ENCODE measurements at places on chromosomes 13 and 19.

DNA sequence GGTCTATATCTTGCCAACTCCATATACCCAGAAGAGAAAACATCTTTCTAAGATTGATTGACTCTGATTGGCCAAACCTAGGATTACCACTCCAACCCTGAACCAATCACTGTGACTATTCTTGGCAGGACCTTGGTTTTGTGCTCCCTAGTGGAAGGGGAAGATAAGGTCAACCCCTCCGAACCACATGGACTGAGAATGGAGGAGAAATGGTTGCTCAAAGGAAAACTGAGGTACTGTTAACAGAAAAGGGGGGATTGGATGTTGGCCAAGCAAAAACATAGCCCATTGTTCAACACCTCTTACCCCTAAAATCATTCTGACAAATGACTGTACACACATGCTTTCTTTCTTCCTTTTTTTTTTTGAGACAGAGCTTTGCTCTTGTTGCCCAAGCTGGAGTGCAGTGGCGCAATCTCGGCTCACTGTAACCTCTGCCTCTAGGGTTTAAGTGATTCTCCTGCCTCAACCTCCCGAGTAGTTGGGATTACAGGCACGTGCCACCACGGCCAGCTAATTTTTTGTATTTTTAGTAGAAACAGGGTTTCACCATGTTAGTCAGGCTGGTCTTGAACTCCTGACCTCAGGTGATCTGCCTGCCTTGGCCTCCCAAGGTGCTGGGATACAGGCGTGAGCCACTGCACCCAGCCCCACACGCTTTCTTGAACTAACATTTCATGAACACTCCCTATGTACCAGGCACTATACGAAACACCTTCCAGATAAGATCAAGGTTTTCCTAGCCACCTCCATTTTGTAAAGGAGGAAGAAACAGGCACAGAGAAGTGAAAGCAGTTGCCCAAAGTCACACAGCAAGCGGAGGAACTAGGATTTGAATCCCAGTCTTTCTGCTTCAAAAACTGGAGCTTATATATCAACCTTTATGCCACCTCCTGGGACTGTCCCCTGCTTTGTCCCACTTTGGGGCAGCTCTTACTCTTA lies 6.5 kb downstream of the MEIOSIN start:
- no peak for DNase-seq

GRCh38 chr13:28012896-28013295 lies 24.4 kb upstream of the URAD start:
- no peak for DNase-seq

DNA sequence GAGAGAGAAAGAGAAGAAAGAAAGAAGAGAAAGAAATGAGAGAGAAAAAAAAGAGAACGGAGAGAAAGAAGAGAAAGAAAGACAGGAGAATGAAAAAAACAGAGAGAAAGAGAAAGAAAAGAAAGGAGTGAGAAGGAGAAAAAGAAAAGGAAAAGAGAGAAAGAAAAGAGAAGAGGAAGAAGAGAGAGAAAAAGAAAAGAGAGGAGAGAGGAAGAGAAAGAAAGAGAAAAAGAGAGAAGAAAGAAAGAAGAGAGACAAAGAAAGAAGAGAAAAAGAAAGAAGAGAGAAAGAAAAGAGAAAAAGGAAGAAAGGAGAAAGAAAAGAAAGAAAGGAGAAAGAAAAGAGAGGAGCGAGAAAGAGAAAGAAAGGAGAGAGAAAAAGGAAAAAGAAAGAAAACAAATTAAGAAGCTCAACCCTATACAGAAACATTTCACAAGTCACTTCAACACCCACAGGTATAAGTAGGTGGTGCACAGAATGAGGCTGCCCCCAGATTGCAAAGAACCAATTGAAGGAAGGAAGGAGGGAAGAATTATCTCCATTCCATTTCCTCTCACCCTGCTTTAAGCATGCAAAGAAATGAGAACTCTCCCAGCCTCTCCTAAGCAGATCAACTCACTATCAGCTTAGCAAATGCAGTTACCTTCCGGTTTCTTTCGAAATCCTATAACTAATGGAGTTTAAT lies 98.8 kb upstream of the CACNA1A start:
- DNase-seq: no peak

- no peak for DNase-seq
Measured at GRCh38 chr13:40384976-40385857, 281.2 kb downstream of the FOXO1 start.

GRCh38 chr13:51041126-51041525 lies 69.9 kb downstream of the C13orf42 start:
- no peak for DNase-seq

DNA sequence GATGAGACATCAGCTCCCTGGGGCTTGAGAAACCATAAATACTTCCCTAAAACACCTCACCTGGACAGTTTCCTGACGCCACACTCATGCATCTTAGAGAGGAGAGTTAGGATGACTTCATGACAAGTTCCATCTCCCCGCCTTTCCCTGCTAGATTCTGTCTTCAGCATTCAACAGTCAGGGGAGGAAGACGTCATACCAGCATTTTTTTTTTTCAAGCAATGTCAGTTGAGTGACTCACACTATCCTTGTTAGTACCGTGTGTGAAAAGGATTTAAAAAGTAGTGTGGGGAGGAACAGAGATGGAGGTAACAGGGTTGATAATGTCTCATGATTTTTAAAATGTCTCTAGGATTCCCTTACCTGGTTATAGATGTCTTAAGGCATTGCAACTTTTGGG lies at the start of gene OR7D2:
OR7D2 (plus strand) TSS at position 79 of the 400 bp plus-strand sequence. CDS start 6,803 bp downstream, outside the sequence.
- DNase-seq: no peak

GRCh38 chr13:35599384-35599783 lies 122.9 kb upstream of the MAB21L1 start:
- DNase-seq: no peak
